NCI-H345 (cell line): ENCODE measurements at places on chromosomes 11 and 22.

DNA sequence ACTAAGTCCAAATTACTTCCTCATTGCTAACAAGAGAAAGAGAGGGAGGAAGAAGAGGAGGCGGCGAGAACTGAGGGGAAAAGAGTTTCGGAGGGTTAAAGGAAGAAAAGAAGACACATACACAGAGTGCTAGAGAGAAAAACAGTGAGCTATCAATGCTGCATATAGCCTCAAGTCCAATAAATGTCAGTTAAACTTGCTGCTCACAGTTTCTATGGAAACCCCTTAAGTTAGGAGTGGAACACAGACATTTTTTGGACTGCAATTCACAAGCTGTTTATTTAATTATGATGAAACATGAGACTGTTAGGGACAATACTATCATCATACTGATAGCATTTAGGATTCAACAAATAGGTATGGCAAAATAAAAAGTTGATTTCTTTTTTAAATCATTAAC lies 1320.4 kb downstream of the LRRC4C start:
- DNase-seq, result no peak

DNA sequence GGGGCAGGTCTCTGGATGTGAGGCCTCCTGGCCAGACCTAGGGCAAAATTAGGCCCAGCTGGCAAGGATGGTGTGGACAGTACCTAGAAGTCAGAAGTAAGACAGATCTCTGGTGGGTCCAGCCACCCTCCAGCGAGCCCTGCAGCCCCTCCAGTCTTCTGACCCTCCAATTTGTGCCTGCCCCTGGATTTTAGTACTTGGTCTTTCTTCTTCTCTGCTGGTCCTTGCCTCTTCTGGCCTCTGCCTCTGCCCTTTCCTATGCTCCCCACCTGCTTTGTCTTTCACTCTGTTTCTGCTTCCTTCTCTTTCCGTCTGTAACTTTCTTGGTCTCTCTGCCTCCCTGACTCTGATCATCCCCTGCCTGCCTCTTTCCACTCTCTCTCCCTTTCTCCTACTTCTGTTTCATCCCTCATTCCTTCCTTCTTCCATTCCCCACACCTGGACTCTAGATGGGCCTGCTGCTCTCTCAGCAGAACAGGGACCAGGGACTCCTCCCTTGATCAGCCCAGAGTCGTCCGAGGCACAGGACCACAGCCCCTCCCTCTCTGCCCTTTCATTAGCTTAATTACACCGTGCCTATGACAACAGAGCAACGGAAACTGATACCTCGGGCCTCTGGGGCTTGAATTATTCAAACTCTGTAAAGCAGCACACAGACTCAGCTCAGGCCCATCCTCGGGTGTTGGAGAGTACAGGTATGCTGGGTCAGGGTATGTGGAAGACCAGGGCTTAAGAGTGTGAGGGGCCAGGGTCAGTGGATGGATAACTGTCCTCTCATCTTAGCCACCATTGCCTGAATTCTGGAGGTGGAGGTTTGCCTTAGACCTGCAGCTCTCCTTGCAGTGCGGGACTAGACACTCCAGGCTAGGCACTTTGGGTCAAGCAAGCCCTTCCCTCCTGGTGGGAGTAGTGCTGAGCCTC lies at the start of gene CHRNA10:
Gene CHRNA10 (minus strand): TSS at position 51 of the 921 bp plus-strand sequence. CDS start 72 bp downstream, outside the sequence.
- no peak for DNase-seq

- no peak for DNase-seq
Measured at GRCh38 chr11:69567951-69568808, 72.8 kb upstream of the CCND1 start.

DNA sequence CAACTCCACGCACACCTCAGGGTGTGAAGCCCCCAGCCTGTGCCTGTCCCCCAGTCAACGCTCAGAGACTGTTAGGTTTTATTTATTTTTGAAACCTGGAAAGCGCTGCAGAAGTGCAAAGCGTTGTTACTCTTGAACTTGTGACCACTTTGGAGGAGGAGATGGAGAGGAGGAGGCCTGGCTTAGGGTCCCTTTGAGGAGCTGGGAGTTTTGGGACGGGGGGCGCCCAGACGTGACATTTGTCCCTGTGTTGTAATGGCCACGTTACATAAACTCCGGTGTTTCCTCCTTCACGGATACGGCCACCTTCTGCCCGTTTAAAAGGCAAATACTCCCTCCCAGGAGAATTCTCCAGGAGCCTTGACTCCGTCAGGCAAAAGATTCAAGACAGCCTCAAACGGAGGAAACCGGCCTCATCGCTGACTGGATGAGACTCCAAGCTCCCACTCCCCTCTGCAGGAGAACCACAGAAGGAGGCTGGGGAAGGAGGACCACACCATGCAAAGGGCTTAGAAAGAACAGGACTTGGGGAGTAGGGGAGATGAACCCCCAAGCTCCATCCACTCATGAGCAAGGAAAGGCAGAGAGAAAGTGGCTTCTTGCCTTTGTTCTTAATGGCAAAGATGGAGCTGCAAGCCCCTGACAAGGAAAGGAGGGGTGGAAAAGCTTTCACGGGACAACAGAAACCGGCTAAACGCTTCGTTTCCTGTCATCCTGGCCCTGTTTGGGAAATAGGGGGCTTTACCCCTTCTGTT lies 630 bp downstream of the PIK3IP1 start:
- no peak for DNase-seq

DNA sequence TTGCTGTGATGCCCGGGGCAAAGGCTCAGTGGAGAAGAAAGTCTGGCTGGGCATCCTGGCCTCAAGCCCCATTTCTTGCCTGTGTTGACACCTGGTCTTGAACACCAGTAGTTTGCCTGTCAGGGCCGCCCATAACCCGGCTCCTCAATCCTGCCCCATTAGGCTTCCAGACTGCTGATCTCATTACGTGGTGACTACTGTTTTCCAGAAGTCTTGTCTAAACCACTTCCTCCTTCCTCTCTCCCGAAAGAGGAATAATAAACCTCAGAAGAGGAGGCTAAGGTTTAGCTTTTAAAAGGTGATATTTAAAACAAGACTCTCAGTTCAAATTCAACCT lies 97.7 kb downstream of the CD44 start:
- no peak for DNase-seq
